ENCODE measurements at places on chromosomes 11 and 22. TPM values are rescaled to one million over a fixed set of nuclear protein-coding genes. Genes with fewer than 3 reads are reported as not detected.

Gene MMP13
- not detected for total RNA-seq

Gene OR4D5
- total RNA-seq, result not detected

Gene MIF
- 704 TPM for total RNA-seq

Gene GRIK4
- total RNA-seq, result 0.15 TPM

Gene SEZ6L
- total RNA-seq, result not detected

Gene BRMS1
- total RNA-seq, result 88.5 TPM

Gene NAALAD2
- 0.20 TPM for total RNA-seq

Gene DGCR6
- total RNA-seq, result 0.27 TPM

Gene TSSK2
- total RNA-seq, result not detected

Gene P2RY2
- 15.2 TPM for total RNA-seq

Gene POU2AF3
- total RNA-seq, result not detected

Gene CATSPERZ
- total RNA-seq, result 0.15 TPM

Gene APLNR
- not detected for total RNA-seq

Gene HOATZ
- total RNA-seq, result not detected

Gene LGALS1
- 9,481 TPM for total RNA-seq

Gene ANKK1
- total RNA-seq, result 0.05 TPM

Gene PCF11
- 21.7 TPM for total RNA-seq

Gene WNT11
- total RNA-seq, result not detected

Gene PATE4
- total RNA-seq, result not detected

Gene SCGB1C1
- not detected for total RNA-seq

Gene UPK3A
- total RNA-seq, result not detected

Gene HEPN1
- not detected for total RNA-seq

Gene PKDREJ
- not detected for total RNA-seq

Gene GPHA2
- total RNA-seq, result not detected

Gene OR5A1
- not detected for total RNA-seq

Gene OR8G1
- not detected for total RNA-seq

Gene RIN1
- 17.5 TPM for total RNA-seq

Gene KCNJ4
- total RNA-seq, result not detected

Gene TCN2
- total RNA-seq, result 56.9 TPM

Gene SLC22A25
- not detected for total RNA-seq

Gene NNMT
- total RNA-seq, result 168 TPM

Gene C11orf24
- 26.6 TPM for total RNA-seq

Gene SCN2B
- total RNA-seq, result not detected

All from mammary microvascular endothelial cell (primary cell).